ENCODE measurements at places on chromosomes 5 and 9.

DNA sequence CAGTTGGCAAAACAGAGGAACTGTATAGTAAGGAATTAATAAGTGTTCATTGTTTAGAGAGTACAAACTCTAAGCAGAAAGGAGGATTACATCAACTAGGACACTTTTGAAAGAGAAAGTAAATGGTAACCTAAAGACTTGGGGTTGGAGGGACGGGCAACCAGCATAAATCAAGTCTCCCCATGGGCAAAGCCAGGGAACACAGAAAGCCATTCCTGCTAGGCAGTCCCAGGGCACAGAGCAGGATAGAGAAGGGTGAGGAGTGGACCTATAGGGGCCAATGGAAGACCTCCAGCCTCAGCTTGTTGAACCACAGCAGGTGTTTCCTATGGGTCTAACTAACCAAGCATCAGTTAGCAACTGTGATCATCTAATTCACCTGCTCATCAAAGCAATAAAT lies 9.2 kb upstream of the ERAP1 start:
- DNase-seq = no peak

DNA sequence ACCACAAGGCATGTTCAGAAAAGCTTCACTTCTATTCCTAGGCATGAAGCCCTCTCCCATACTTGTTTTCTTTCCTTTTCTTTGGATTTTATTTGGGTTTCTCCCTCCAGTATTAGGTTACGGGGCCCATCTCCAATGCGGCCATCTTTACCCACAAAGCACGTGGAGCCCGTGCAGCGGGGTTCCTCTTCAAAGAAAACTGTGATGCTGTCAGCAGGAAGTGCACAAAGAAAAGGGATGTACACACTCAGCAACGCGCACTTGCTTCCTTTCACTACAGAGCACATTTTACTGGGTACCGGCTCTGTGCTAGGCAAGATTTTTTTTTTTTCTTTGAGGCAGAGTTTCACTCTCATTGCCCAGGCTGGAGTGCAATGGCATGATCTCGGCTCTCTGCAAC lies 106.6 kb downstream of the COL23A1 start:
- peak; percentile 37 for DNase-seq

DNA sequence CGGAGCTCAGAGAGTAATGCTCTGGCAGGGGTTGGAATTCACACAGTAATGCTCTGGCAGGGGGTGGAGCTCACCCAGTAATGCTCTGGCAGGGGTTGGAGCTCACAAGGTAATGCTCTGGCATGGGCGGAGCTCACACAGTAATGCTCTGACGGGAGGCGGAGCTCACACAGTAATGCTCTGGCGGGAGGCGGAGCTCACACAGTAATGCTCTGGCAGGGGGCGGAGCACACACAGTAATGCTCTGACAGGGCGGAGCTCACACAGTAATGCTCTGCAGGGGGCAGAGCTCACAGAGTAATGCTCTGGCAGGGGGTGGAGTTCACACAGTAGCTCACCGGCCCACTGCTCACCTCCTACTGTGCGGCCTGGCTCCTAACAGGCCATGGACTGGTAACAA lies 47.2 kb upstream of the LPCAT1 start:
- DNase-seq = no peak

DNA sequence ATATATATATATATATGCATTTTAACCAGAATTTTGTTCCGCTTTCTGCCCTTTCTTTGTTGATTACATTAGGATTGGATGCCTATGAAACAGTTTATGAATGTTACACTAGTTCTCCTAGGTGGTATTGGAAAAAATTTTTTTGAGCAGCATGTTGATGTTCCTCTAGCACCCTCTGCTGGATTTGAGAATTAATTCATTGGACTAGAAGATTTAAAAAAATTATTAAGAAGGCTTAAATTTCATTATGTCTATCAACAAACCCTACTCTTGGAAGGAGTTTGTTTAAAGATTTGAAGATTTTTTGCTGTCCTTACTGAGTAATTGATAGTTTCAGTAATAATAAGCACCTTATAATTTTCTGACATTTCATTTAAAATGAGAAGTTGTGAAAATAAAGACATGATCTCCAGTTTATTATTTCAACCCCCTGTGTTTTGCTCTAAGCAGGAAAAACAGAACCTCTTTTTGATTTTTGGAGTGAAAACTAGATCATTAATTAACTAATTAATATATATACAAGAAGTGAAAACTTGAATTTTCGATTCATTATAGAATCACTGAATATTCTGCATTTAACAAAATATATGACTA lies 89.6 kb downstream of the CCDC171 start:
- DNase-seq = peak; percentile 35

GRCh38 chr9:121997791-121998190 lies 95.3 kb downstream of the TTLL11 start:
- peak; percentile 42 for DNase-seq

GRCh38 chr5:61805101-61805500 lies 473.0 kb downstream of the ZSWIM6 start:
- peak; percentile 70 for DNase-seq

- DNase-seq = peak; percentile 76
These were observed 1.3 kb upstream of the SH3PXD2B start for GRCh38 chr5:172455511-172456061.

DNA sequence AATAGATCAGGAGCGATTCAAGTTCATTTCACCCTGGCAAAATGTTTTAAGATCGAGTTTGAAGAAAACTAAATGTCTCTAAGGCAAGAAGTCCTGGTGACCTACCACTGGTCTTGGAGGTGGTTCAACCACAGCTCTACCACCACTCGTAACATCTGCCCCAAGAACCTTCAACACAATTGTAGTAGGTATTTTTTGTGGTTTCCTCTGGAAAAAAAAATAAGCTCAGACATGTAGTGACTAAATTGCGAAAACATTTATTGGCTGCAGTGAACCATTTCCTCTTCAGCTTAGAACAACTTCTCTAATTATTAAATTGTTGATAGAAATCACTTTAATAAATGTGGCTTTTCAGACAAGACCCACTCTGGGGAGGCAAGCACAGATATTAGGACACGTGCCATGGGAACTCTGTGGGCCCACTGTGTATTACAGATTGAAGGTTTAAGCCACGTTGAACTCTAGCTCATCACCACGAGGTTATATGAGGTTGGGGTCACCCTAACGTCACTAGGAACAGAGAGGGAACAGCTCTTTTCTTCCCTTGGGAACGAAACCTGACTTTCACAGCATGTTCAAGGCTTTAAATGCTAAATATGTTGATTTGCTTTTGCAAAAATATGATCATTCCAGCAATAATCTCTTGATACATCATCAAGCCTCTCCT lies 142.9 kb downstream of the HSD17B3 start:
- no peak for DNase-seq

- no peak for DNase-seq
These were observed 456.6 kb downstream of the ARHGEF28 start for GRCh38 chr5:74082512-74083055.

GRCh38 chr5:57552033-57552432 lies 69.4 kb upstream of the ACTBL2 start:
- DNase-seq = no peak

DNA sequence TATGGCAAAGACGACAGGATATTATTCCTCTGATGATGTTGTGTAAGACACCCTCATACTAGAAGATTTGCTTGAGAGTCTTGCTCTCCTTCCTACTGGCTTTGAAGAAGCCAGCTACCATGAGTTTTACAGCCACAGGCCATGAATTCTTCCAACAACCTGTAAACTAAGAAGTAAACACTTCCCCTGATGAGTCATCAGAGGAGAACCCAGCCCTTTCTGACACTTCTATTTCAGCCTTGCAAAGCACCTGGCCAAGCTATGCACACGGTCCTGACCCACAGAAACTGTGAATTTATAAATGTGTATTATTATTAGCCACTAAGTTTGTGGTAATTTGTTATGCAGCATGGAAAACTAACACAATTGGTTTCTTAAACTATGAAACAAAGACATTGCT lies 288.8 kb upstream of the ADAMTSL1 start:
- no peak for DNase-seq

DNA sequence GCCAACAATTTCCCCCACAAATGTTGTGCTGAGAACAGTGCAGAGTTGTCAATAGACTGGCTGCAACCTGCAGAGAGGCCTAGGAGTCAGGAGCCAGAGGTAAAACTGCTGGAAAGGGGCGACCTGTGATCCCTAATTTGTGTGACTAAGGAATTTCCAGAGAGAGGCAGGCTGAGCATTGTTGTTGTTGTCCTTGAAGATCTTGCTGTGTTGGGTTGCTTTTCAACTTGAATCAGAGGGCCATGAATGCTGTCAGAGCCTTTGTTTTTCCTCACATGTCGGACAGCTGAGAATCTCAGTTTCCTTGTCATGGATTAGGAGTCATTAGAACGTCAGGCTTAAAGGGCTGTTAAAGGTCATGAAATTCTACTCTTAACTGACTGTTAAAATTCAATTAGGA lies 134.6 kb upstream of the ASTN2 start:
- no peak for DNase-seq

GRCh38 chr5:118486647-118487225 lies 501.6 kb downstream of the DTWD2 start:
- no peak for DNase-seq

DNA sequence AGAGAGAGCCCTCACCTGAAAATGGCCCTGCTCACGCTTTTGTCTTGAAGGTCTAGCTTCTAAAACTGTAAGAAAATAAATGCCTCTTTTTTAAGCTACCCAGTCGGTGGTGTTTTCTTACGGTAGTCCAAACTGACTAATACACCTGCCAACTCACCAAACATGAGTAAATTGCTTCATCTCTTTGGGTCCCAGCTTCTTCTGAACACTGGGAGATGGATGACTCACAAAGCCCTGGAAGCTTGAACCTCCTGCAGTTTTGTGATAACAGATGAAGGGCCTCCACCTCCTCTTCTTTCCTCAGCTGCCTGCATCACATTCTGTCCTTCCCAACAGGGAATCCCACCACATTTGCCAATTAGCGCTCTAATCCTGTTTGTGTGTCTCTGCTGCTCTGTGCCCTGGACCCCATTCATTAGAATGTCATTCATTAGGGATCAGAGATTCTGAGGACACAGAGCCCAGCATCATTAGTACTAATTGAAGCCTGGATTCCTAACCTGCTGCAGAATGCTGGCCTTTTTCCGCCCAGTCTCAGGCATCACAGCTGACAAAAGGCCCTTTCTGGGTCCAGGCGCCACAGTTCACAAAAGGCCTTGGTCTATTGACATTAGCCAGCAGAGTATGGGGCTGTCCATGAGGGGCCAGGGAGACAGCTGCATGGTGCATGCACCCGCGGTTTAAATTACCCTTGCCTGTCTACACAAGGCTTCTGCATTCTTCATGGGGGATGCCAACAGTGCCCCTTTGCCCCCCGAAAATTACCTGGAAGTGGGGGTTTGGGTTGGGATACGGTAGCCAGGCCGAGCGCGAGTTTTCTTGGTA lies 349.3 kb downstream of the SEMA5A start:
- peak; percentile 57 for DNase-seq

DNA sequence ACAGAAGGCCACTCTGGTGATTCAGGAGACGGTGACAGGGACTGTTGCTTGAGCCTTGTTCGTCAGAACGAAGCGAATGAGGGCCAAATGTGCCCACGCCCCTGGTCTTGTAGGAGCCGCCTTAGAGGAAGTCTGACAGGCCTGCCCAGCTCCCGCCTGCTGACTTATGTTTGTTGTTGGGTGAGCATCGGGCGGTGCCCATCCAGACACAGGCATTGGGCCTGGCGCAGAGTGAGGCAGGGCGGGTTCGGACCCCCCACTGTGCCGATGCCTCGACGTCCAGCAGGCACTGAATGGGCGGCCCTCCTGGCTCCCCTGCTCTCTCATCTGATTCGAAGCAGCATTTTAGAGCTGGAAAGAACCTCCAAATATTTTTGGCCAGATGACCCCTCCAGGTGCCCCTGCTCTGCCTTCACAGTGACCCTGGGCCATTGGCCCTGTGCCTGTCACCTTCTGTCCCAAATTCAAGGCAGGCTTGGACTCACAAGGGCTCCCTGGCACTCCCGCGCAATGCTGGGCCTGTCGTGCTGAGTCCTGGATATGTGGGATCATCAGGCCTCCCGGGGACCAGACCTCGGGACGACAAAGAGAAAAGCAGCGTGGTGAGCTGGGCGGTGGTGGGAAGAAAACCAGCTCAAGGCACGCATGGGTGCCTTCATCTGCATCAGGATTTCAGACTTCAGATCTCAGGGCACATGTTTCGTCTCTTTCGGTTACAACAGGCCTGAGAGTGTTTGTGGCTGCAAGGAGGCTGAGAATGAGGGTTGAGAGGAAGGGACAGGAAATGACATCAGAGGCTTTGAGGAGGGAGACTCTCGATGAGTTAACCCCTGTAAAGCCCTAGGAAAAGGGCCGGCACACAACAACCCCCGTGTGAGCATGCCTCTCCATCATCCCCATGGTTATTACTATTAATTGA lies 37.1 kb upstream of the OLFM1 start:
- no peak for DNase-seq

GRCh38 chr5:158050421-158050820 lies 191.5 kb upstream of the CLINT1 start:
- DNase-seq = peak; percentile 93

Data from fibroblast of upper back skin (primary cell).